Activated CD4-positive, alpha-beta T cell treated with anti-CD3 and anti-CD28 coated beads, Interleukin-2, amount 50 U/mL, for 24 hours (primary cell): ENCODE measurements at places on chromosomes 2 and 18.

DNA sequence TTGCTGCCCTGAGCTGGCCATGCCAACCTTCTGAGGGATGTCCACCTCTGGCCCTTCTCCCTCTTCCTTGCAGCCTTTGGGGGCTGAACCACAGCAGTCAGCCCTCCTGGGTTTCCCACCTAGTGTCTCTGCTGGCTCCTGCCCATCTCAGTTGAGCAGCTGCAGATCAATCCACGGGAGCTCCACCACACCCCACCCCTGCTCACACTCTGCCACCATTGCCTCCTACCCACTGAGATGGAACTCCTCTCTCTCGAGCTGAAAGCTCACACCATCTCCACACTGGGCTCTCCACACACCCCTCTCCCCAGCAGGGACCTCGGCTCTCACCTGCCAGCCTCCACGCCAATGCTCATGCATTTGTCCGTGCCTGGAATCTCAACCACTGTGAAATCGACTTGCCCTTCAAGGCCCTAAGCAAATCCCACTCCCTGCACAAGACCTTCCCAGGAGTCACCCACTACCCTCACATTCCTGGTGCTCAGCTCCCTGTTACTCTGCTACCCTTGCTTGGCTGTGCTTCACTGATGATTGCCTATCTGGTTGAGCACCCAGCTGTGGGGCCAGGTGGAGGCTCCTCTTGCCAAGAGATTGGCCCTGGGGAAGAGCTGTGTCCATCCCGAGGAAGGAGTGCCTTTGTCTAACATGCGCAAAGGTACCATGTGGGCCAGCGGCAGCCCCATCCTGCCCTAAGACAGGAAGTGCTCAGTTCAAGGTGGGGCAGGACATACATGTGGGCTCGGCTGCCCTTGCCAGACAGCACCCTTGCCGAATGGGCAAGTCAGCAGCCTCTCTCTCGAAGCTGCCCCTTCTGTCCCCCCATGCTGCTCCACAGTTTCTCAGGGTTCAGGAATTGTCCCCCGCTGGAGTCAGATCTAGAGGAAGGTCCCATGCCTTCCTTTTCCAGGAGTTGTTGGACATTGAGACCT is 208.7 kb downstream of the CYP26B1 start:
- DNase-seq = no peak

GRCh38 chr2:12296915-12297314 is 419.8 kb upstream of the TRIB2 start:
- DNase-seq = no peak

- DNase-seq = no peak
Observed at GRCh38 chr2:71962911-71963694, 184.6 kb downstream of the CYP26B1 start.

DNA sequence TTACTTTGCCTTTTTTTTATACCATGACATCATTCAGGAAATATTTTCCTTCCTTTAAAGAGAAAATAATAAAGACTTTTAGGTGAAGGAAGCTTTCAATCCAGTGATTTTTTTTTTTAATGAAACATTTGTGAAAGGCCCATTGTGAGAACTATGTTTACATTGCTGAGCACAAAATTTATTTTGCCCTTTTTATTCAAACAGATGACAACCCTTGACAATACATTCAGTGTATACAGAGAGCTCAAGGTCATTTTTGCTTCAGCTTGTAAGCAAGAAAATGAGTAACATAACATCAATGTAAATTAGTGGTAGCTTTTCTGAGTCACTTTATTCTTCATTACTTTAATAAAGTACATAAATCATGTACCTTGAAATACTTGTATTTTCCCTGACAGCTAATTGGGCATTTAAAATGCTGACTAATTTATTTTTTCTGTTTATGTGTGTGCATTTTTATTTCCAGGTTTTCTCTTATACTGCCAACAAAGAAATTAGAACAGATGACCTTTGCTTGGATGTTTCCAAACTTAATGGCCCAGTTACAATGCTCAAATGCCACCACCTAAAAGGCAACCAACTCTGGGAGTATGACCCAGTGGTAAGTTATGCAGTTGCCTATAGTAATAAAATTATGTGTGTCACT is 121.6 kb downstream of the GALNT1 start:
- DNase-seq = no peak

DNA sequence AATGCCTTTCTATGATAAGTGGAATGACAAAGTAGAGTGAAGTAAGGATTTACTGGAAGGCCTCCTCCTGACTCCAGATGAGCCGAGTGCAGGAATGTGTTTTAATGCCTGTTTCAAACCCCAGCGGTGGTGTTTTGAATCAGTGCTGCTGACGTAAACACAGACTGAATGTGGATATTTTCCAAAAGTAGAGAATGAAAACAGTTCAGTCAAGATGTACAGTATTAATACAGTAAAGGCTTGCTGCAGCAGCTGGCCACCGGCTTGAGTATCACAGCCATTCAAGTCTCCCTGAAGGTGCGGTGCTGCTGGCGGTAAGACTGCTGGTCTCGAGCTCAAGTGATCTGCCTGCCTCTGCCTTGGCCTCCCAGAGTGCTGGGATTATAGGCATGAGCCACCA is 46.7 kb downstream of the ARHGAP28 start:
- no peak for DNase-seq
